Activated CD4-positive, CD25-positive, alpha-beta regulatory T cell (primary cell): ENCODE measurements at places on chromosomes 12 and 14.

GRCh38 chr14:34450958-34451357 is 11.1 kb downstream of the SPTSSA start:
- no peak for DNase-seq

GRCh38 chr12:114213055-114213581 is 192.8 kb downstream of the TBX5 start:
- no peak for DNase-seq

- no peak for DNase-seq
Measured at GRCh38 chr14:90740081-90740480, 76.1 kb downstream of the TTC7B start.

- no peak for DNase-seq
Measured at GRCh38 chr14:69573831-69574262, 824 bp downstream of the CCDC177 start.

DNA sequence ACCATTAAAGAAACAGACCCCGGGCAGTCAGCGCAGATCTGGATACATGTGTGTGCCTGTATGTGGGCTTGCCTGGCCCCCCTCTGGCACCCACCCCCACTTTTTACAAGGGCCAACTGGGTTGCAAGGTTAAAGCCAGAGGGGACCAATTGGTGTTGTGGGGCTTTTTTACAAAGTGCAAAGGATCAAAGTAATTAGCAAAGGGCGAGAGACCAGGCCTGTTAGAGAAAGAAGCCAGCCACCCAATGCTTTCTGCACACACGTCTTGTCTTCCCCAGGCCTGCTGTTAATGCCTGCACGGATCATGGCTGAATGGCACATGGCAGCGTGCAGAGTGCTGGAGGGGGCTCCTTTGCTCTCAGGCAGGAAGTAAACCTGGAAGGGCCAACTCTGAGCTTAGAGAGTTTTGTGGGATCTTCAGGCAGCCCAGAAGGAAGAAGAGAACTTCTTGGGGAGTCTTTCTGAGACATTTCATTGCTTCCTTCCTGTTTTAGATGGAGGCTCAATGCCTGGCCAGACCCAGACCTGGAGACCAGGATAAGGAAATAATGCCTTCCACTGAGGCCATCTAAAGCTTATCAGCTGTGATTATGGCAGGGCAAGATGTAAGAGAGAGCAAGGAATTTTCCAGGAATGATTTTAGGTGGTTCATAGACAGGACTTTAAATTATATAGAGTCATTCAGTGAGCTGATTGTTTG is 523.4 kb upstream of the TBX3 start:
- no peak for DNase-seq

- DNase-seq: no peak
Measured at GRCh38 chr12:90398285-90398836, 556.6 kb downstream of the CCER1 start.

- DNase-seq: no peak
Measured at GRCh38 chr12:113747017-113747416, 219.1 kb downstream of the RBM19 start.

DNA sequence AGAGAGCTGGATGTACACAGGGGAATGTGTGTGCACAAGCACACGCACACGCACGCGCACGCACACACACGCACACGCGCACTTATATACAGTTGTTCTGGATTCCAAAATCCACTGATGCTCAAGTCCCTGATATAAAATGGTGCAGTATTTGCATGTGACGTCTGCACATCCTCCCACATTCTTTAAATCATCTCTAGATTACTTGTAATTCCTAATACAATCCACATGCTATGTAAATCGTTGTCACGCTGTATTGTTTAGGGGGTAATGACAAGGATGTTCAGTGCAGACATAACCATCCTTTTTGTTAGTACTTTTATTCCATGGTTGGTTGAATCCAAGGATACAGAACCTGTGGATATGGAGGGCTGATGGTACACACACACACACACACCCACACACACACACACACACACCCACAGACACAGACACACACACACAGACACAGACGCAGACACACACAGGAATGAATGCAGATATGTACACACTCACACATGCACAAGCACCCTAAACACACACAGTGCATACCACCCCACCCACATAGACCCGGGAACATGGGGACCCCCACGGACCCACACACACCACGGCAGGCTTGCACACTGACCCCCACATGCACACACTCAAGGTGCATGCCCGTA is 188.5 kb upstream of the PRMT8 start:
- DNase-seq: no peak

DNA sequence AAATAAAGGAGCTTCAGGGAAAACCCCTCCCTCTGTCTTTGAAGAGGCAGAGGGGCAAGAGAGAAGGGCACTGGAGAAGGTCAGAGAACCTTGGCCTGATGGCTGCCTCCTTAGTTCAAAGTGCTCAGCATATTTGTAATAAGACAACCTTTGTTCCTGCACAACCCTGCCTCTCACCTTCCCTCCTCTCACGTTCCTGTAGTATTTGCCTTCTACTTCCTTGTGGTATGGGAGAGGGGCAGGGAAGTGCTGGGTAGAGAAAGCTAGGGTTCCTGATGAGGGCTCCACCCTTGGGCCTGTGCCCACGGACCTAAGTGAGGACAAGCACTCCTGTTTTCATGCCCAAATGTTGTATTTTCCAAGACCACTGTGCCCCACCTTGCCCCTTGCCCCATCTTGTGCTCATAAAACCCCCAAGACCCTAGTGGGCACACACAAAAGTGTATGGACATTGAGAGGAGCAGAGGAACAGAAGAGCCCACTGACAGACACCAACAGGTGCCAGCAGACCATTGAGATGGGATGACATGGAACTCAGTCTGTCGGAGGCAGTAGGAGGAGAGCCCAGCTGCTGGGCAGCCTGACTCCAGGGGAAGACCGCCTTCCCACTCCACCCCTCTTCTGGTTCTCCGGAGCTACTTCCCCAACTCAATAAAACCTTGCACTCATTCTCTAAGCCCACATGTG is 261.5 kb upstream of the CCDC196 start:
- no peak for DNase-seq

DNA sequence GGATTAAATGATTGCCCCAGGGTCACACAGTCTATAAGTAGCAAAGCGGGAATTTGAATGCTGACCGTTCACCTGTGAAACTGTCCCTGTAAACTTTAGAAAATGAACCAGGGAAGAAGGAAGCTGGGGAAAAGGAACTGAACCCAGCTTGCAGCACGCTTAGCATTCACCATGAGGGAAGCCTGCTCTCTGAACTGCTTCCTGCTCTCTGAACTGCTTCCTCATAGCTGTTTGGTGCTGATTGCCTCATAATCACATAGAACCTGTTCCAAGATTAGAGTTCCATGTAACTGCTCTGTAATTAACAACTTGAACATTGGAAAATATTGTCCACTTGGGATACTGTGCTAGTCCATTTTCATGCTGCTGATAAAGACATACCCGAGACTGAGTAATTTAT is 1504.8 kb upstream of the TMEM132C start:
- DNase-seq: no peak

DNA sequence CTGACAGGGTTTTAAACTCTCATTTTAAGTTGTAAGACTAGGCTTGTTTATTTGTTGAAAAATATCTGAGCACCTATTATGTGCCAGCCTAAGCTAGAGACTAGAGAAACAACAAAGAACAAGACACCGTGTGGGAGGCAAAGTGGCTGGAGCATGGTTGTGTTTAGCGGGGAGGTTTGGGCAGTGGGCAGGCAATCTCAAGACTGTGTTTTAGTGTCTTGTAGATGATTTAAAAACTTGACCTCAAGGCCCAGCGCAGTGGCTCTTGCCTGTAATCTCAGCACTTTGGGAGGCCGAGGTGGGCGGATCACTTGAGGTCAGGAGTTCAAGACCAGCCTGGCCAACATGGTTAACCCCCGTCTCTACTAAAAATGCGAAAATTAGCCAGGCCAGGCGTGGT is 7.8 kb downstream of the RPL36AL start:
- no peak for DNase-seq

GRCh38 chr14:102189874-102190273 is 50.2 kb downstream of the WDR20 start:
- DNase-seq: no peak

DNA sequence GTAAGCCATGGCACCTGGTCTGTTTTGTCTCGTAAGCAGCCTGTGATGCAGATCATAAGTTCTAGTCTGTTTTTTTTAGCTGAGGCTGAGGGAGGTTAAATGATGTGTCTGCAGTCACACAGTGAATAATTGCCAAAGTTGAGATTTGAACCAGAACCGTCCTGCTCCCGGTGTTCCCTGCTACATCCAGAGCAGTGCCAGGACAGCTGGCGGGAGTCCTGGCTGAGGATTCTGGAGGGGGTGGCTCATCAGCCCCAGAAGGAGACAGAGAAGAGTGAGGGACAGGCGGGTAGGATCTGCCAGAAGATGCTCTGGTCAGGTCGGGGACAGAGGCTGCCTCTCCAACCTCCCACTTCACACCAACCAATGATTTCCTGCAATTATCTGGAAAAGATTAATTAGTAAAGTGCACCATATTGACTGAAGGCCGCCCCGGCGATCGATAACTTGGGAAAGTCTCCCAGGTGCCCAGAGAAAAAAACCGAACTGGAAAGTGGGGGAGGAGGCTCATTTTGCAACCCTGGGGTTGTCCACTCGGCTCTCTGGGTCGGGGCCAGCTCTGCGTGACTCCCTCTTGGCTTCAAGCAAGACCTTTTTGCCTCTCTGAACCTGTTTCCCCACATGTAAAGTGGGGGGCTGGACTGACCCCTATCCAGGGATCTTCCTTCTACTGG is 42.1 kb downstream of the MVK start:
- DNase-seq: no peak

- no peak for DNase-seq
Measured at GRCh38 chr12:64085154-64085553, 136.9 kb downstream of the KICS2 start.

DNA sequence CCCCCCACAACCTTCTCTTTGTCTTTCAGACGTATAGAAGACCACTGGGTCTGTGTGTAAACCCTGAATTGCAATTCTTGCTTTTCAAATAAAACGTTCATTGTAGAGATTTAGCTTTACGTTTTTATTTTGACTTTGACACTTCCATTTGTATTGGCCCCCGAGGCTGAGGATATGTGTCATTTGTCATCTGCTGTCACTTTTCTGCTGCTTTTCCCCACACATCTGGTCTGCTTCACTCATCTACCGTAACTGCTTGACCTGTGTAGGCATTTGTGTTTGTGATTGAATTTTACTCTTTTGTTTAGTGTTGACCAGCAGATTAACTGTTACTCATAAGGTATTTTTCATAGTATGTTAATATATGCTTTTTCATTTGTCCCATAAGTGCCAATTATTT is 157.2 kb upstream of the SYT10 start:
- no peak for DNase-seq

GRCh38 chr12:111441107-111441928 is 35.6 kb downstream of the SH2B3 start:
- no peak for DNase-seq

DNA sequence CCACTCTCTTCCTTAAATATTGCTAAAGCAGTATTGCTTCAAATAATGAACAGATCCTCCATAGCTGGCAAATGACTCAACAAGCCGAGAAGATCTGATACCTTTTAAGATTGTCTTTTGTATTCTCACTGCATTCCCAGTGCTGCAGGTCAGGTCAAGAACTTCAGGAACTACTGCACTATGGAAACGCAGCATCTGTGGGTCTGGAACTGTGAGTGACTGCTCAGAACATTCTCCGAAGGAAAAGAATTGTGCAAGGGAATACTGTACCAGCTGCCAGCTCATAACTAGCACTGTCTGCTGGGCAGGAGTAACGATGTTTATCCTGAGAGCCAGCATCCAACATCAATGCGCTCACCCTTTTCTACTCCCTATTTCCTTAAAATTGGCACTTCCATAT is 348.0 kb upstream of the SOX5 start:
- DNase-seq: no peak

- DNase-seq: no peak
Measured at GRCh38 chr12:88958946-88959345, 378.7 kb upstream of the KITLG start.

- no peak for DNase-seq
Measured at GRCh38 chr14:51603495-51603894, 48.2 kb upstream of the FRMD6 start.

DNA sequence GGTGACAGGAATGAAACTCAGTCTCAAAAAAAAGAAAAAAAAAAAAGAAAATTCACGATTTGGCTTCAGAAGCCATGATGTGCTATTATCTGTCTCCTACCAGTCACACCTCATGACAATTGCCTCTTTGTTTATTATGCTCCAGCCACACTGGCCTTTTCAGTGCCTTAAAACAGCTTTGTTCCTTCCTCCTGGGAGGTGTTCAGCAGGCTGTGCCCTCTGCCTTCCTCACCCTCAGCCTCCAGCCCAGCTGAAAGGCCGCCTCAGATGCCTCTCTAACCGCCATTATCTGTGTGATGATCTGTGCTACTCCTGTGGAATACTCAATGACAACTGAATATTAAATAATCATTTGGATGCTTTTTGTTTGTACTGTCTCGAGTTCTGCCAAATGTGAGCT is 8.6 kb upstream of the ARPC3 start:
- no peak for DNase-seq

DNA sequence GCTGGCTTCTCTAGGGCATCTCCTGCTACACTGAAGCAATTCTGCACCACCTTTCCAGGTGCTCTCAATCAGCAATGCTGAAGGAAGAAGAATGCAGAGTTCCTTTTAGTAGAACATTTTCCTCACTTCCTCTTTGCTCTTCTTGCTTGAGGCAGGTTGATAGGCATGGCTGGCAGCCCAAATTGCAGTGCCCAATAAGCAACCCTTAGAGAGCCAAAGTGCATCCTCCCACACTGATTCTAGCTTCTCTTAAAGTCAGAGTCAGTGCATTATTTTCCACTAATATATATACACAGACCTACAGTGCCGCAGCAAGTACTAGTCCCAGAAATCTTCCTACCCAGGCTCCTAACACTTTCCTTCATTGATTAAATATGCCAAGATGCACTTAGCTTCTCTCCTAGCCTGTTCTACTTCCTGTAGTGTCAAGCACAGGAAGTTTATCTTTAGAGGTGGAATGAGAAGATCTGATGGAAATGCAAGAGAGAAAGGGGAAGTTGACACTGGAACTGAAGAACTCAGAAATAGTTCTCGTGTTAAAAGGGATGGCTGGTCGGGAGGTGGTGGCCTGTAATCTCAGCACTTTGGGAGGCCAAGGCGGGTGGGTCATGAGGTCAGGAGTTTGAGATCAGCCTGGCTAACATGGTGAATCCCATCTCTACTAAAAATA is 132.7 kb downstream of the SSPN start:
- no peak for DNase-seq

DNA sequence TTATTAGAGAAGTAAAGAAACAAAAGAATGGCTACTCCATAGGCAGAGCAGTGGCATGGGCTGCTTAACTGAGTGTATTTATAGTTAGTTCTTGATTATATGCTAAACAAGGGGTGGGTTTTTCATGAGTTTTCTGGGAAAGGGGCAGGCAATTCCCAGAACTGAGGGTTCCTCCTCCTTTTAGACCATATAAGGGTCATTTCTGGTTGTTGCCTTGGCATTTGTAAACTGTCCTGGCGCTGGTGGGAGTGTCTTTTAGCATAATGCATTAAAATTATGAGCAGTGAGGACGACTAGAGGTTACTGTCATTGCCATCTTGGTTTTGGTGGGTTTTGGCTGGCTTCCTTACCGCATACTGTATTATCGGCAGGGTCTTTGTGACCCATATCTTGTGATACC is 40.1 kb downstream of the CCDC60 start:
- no peak for DNase-seq

GRCh38 chr12:48817873-48818830 is at the start of gene CACNB3:
CACNB3 (plus strand) TSS chr12:48818496; CDS start chr12:48818930, 434 bp downstream.
- peak; percentile 43 for DNase-seq
